SK-N-MC (cell line): ENCODE measurements at places on chromosomes 6 and 20.

DNA sequence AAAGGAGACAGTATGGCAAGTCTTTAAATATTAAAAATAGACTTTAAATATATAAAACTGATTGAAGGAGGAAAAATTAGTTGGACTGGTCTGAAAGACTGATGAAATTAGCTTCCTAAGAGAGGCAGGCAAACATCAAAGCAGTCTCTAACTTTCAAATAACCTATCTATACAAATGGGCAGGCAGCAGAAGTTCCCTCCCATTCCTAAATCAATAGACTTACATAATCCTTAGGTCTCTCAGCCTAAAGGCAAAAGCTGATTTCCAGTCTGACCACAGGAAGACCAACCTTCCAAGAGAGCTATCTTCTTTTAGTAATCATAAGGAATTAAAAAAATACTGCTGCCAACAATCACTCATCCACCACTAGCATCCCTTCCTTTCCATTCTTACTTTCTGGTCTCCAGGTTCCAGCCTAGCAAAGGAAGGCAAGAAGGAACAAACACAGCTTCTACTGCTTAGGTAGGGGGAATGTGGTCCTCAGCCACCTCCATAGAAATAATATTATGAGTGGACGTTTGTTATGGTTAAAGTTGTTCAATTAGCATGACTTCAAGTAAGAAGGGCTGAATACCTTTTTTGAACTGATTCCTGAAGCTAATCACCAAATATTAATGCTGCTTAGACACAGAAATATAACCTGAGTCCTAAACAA, 44.1 kb downstream of the SESN1 start:
- DNase-seq: no peak

DNA sequence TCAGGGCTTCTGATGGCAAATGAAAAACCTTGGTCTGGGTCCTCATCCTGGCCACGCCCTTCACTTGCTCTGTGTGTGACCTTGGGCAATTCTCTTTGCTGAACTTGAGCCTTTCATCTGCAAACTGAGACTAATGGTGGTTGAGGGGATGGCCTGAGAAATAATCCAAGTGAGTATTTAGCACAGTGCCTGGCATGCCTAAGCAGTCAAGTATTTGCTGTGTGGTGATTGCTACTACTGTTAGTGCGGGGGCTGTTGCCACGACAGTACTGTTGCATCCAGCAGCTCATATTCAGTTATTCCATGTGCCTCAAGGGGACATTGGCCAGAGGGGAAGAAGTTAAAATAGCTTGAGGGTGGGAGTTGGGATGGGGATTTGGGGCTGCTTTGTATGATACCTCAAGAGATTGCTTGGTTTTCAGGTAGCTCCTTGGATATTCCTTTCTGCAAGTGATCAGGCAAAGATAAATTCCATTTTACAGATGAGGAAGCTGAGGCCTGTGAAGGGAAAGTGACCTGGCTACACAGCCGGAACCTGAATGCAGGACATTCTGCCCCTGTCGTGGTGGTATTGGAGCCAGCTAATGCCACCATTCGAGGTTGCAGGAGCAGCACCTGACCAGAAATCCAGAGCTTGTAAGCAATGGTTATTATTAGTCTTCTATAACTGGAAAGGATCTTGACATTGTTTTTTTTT, 45.1 kb upstream of the EPB41L1 start:
- no peak for DNase-seq

DNA sequence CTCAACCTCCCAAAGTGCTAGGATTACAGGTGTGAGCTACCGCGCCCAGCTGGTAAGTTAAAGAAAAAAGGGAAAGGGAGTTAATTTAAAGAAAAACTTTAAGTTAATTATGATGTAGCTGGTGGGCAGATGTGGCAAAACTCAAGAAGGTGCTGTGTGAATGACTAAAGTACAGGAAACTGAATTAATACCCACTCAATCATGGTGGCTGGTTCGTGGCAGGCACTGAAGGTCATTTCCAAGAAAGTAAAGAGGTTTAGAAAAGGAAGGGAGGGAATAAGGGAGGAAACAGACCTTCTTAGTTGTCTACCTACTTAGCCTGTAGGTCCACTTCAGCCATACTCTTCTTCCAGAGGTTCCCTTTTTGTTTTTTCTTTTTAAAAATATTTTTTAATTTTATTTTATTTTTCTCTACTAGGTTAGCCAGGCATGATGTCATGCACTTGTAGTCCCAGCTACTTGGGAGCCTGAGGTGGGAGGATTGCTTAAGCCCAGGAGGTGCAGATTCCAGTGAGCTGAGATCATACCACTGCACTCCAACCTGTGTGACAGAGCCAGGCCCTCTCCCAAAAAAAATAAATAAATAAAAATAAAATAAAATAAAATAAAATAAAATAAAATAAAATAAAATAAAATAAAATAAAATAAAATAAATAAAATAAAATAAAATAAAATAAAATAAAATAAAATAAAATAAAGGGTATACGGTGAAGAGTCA, 11.9 kb upstream of the TGM3 start:
- DNase-seq: no peak

GRCh38 chr20:13868331-13868730, 83.5 kb downstream of the NDUFAF5 start:
- DNase-seq: no peak

DNA sequence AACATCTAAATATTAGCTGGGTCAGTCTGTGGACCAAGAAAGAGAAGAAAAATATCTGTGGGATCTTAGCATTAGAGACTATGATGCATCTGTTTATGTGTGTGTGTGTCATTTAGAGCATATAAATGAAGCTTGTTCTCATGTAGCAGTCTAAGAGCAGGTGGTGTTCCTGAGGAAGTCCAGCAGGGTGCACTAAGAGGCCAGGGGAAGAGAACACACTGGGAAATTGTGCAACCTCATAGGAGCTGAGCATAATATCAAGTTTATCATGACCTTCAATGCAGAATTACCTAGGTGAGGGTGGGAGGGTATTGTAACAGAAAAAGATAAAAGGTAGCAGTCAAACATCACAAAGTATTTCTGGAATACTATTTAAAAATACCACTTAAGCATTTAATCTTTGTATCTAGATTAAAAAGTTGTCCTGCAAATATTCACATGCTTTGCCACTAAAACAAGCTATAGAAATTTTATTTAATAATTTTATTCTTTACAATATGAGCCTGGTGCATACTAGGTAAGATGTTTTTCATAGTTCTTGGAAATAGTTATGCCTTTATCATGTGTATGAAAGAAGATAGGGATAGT, 80.5 kb downstream of the SMPDL3A start:
- DNase-seq: no peak

- DNase-seq: no peak
Measured at GRCh38 chr6:31900917-31901414, 920 bp downstream of the ZBTB12 start.

DNA sequence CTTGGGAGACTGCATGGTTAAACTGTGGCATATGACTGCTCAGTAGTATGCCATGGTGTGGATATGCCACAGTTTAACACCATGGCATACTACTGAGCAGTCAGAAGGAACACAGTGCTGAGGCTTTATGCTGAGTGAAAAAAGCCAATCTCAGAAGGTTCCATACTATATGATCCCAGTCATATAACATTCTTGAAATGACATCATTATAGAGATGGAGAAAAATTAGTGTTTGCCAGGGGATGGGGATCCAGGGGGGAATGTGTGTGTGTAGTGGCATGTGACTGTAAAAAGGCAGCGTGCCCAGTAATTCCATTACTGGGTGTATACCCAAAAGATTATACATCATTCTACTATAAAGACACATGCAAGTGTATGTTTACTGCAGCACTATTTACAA, 85.8 kb downstream of the FOXF2 start:
- DNase-seq: no peak

GRCh38 chr6:100370265-100370664, 94.5 kb downstream of the SIM1 start:
- no peak for DNase-seq

DNA sequence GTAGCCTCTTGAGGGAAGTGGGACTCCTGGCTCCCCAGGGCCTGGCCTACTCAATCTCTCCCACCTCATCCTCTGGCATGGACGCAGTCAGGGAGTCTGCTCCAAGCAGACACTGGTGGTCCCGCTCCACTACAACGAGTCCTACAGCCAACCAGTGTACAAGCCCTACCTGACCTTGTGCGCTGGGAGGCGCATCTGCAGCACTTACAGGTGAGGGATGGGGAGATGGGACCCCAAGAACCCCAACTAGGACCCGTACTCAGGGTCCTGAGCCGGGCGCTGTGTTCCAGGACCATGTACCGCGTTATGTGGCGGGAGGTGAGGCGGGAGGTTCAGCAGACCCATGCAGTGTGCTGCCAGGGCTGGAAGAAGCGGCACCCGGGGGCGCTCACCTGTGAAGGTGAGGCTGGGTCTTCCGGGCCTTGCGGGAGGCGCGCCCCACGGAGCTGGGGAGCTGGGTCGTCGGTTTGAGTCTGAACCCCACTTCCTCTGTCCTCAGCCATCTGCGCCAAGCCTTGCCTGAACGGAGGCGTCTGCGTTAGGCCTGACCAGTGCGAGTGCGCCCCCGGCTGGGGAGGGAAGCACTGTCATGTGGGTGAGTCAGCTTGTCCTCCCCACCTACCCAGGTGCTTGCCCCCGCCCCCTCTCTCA, 2.1 kb downstream of the EGFL8 start:
- no peak for DNase-seq
